Breast epithelium (tissue), 4 donors: ENCODE measurements at places on chromosomes 4 and X.
A peak's percentile ranks its signal among the peaks of the same experiment; 100 is the strongest.

- H3K4me1 ChIP-seq = no peaks in the 10 kb centered on the region
- no peak overlapping the region for H3K4me3 ChIP-seq
- no peaks in the 10 kb centered on the region for H3K36me3 ChIP-seq
- H3K27ac ChIP-seq = no peak overlapping the region
These were observed 64.9 kb upstream of the SOD3 start for GRCh38 chr4:24730256-24731001.

- no peaks in the 10 kb centered on the region for H3K27me3 ChIP-seq
- DNase-seq = no peak
- H3K27ac ChIP-seq = no peak overlapping the region
- no peaks in the 10 kb centered on the region for H3K4me1 ChIP-seq
These were observed 37.8 kb downstream of the ELOVL6 start for GRCh38 chr4:110160618-110161017.

- H3K27me3 ChIP-seq = no peaks in the 10 kb centered on the region
- no peaks in the 10 kb centered on the region for H3K4me1 ChIP-seq
- DNase-seq = no peak
- no peaks in the 10 kb centered on the region for H3K36me3 ChIP-seq
- no peak overlapping the region for H3K27ac ChIP-seq
- no peak overlapping the region for H3K4me3 ChIP-seq
These were observed 246.1 kb downstream of the NR3C2 start for GRCh38 chr4:148196164-148196563.

DNA sequence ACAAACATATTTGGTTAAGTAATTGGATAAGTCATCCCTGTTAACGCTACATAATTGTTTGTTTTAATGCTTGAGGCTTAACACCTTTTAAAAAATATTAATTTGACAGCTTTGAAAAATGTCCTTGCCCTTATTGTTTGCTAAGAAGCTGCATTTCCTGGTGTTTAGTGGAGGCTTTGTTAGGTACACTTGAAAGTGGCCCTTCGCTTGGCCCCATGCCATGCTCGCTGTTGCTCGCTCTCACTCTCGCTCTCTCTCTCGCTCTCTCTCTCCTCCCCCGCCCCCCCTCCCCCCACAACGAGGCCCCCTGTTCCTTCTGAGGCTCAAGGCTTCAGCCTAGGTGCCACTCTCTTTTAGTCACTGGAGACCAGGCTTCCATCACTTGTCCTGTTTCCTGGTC, 139.6 kb downstream of the DCLK2 start:
- H3K4me1 ChIP-seq = no peaks in the 10 kb centered on the region
- no peak overlapping the region for H3K27ac ChIP-seq
- H3K4me3 ChIP-seq = no peak overlapping the region

DNA sequence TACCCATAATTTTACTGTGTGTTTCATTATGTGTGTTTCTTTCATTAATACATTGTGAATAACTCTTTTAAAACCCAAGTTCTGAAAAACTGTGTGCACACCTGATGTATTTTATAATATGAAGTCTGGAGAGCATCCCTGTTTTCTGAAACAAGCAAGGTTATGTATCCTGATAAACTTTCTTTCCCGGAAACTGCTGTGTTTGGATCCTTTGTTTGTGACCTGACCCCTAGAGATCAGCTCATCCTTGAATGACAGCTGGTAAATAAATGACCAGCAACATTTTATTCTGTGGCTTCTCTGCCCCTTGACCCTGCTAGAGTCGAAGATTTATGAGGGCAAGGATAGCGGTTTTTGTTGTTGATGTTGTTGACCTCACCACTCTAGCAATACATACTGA, 535.6 kb upstream of the ZFP42 start:
- no peak overlapping the region for H3K27ac ChIP-seq
- H3K4me1 ChIP-seq = no peaks in the 10 kb centered on the region
- H3K27me3 ChIP-seq = no peaks in the 10 kb centered on the region
- no peak for DNase-seq

DNA sequence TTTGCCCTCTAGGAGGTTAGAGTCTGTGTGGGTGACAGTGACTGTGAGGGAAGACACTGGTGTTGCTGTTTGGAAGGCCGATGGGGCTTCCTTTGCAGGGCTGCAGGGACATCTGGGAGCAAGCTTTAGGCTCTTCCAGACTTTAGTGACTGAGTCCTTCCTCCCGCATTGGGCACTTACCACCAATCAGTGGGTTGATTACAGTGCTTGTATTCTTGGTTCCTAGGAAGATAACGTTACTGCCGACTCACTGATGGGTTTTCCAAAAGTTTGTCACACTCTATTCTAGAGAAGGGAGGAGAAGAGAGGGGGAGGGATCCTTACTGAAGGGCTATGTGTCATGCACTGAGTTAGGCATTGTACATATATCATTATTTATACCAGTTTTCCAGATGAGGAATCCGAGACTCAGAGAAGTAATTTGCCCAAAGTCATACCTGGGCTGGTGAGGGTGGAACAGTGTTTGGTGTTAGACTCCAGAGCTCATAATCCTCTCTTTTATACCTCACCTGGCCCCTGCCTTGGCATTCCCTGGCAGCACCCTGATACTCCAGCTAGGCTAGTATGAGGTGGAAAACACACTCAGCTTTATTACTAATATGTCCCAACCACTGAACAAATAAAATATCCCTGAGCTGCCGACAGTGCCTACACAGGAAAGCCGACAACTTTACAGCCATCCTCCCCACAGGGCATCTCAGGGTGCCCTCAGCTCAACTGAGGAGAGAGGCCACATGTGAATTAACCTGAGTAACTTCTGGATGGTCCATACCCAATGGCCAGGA, 3.8 kb downstream of the CHST7 start:
- no peaks in the 10 kb centered on the region for H3K36me3 ChIP-seq
- peak overlapping the region; percentile 33 for H3K4me3 ChIP-seq
- peaks cover 15% of the 10 kb centered on the region for H3K27me3 ChIP-seq
- DNase-seq = no peak

GRCh38 chrX:138794246-138794645, 82.7 kb upstream of the FGF13 start:
- no peak overlapping the region for H3K27ac ChIP-seq
- no peak overlapping the region for H3K4me3 ChIP-seq
- H3K27me3 ChIP-seq = no peaks in the 10 kb centered on the region
- H3K36me3 ChIP-seq = no peaks in the 10 kb centered on the region

DNA sequence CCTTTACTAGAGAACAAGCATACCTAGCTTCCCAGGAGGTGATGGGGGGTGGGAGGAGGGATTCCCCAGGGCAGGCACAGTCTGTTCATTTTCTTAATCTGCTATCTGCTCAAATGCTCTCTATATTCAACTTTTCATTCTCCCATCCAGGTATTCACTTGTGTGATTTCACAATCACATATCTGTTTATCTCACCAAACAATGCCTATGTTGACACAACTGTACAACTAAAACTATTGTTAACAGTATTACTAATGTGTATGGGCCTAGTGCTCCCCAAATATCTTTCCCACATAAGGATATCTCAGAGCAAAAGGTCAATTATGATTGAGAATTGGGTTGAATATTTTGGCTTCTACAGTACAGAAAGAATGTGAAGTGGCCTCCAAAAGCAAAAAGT, 210.8 kb downstream of the IQCM start:
- no peak for DNase-seq
- no peaks in the 10 kb centered on the region for H3K36me3 ChIP-seq
- H3K27me3 ChIP-seq = no peaks in the 10 kb centered on the region
- no peak overlapping the region for H3K27ac ChIP-seq
- no peaks in the 10 kb centered on the region for H3K4me1 ChIP-seq
- no peak overlapping the region for H3K4me3 ChIP-seq

DNA sequence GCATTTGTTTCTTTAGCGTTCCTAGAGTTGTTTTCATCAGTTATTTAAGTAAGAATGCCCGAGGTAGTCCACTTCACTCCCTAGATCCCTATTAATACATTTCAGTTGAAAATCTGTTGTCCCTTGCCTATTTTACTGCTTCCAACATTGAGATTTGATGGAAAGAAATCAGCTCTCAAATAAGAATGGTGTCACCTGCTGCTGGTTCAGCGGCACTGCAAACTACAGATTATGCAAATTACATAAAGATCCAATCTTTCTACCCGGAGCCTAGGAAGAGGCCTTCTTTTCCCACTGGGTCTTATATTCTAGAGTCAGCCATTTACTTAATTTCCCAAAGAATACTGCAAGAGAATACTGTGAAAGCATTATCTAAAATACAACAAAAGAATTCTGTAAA, 597.6 kb upstream of the MAGEB2 start:
- no peaks in the 10 kb centered on the region for H3K36me3 ChIP-seq
- no peaks in the 10 kb centered on the region for H3K4me1 ChIP-seq
- H3K4me3 ChIP-seq = no peak overlapping the region
- DNase-seq = no peak
- H3K27ac ChIP-seq = no peak overlapping the region
- H3K27me3 ChIP-seq = peaks cover 16% of the 10 kb centered on the region

DNA sequence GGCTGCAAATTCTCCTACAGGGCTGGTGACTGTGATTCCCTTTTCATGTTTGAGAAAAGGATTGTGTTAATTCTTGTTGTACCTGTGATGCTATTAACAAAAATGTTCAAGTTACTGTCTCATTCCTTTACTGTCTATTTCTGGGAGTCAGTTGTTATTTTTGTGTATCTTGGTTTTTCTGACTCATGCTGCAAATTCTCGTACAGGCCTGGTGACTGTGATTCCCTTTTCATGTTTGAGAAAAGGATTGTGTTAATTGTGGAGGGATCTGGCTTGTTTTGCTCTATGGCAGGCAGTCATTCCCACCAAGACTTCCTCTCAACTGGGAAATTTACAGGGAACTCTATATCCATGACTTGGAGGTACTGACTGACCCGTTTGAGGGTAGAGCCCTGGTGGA, 693.4 kb upstream of the INTU start:
- no peaks in the 10 kb centered on the region for H3K36me3 ChIP-seq
- H3K27me3 ChIP-seq = no peaks in the 10 kb centered on the region
- no peak overlapping the region for H3K4me3 ChIP-seq
- H3K27ac ChIP-seq = no peak overlapping the region

DNA sequence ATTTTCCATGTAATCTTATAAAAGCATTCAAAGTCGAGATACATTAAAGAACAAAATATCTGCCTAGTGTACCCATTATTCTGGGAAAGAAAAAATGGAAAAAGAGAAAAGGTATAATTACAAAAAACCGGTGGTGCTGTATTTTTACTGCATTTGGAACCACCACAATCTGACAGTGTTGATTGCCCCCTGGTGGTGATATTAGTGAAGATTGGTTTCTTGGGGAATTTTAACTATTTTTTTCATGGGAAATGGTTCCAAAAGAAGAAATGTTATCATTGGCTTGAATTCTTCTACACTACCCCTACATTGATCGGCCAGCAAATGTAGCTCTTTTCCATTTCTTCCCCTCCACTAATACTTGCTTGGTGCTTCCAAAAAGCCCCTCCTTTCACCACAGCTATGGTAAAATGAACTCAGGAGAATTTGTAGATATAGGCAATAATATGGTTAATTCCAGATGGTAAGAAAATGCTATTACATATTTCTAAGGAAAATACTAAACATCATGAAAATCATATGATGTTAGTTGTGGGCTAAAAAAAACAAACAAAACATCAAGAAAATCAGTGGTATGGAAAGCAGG, 50.0 kb downstream of the COX18 start:
- no peak overlapping the region for H3K4me3 ChIP-seq
- H3K27me3 ChIP-seq = no peaks in the 10 kb centered on the region
- no peak for DNase-seq
- H3K4me1 ChIP-seq = no peaks in the 10 kb centered on the region

DNA sequence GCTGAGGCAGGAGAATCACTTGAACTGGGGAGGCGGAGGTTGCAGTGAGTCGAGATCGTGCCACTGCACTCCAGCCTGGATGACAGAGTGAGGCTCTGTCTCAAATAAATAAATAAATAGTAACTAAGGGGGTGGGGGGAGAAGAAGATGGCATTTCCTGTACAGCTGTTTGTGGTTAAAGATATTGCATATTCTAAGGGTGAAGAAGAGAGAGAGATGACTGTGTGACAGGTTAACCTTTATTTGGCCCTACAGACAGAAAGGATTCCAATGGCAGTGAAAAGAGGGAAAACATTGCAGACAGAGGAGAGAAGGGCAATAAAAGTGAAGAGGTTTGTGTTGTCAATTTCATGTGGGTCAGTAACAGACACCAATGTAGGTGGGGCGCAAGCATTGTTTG, 9.4 kb downstream of the TASL start:
- no peak overlapping the region for H3K27ac ChIP-seq
- DNase-seq = no peak

DNA sequence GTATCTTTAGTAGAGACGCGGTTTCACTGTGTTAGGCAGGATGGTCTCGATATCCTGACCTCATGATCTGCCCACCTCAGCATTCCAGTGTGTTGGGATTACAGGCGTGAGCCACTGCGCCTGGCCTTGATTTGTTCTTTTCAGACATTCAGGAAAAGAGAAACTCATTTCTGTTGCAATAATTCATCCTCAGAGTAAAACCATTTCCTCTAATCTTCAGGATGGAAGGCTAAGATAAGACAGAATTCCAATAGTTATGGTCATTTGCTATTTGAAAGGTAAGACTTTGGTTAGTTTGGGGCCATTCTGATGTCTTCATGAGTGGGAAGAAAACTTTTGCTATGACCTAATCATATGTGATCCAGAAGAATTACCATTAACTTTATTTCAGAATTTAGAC, 83.0 kb downstream of the LRP2BP start:
- no peaks in the 10 kb centered on the region for H3K27me3 ChIP-seq
- no peaks in the 10 kb centered on the region for H3K4me1 ChIP-seq
- H3K36me3 ChIP-seq = no peaks in the 10 kb centered on the region

DNA sequence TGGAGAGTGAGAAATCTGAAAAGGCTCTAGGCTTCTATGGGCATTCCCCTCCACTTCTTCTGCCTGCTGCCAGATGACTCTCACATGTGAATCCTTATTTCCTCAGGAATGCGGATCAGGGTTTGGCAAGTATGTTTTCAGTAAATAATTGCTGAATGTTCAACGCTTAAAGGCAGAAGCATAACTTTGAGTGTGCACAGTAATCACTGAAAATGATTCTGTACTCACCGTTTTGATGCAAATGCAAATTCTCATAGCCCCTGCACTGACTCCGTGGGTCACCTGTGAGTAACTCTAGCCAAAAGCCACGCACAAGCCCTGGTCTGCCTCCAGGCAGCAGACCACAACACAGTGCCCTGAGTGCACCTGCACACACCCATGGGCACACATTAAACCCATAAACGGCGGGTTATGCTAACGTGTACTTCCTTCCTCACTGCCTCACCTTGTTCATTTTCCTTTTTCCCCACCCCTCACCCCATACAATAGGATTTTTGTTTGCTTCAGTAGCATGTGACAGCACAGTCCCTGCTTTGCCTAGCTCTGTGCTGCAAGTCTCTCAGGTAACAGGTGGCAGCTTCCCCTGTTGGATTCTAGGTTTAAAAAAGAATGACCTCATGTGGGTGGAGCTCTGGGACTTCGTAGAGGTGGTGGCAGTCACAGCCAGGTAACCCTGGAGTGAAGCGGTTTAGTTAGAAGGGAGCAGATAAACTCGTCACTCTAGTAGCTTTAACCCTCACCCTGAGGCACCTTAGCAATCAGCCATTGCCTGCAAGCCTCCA, at the start of gene ARHGEF38:
Gene ARHGEF38 (plus strand): TSS at position 656 of the 782 bp plus-strand sequence. CDS start 146 bp downstream, outside the sequence.
- no peaks in the 10 kb centered on the region for H3K4me1 ChIP-seq
- H3K27ac ChIP-seq = peak within 1 kb of the TSS; percentile 94

DNA sequence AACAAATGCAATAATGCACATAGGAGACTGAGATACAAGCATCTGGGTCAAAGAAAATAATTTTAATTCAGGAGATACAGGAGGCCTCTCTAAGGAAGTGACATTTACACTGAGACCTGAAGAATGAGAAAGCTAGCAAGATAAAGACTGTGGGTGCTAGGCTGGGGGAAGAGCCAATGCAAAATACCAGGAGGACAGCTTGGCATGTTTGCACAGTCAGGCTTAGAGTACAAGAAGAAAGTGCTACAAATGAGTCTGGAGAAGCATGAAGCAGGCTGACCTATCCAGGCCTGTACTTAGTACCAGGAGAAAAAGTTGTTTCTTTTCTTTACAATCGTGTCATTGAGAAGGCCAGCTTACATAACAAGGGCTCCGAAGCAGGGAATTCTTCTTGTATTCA, 56.9 kb downstream of the GABRB1 start:
- H3K36me3 ChIP-seq = no peaks in the 10 kb centered on the region
- DNase-seq = no peak
- H3K27me3 ChIP-seq = no peaks in the 10 kb centered on the region
- no peaks in the 10 kb centered on the region for H3K4me1 ChIP-seq
